ENCODE measurements at places on chromosomes 13 and 19. TPM values are rescaled to one million over a fixed set of nuclear protein-coding genes. Genes with fewer than 3 reads are reported as not detected.

The CYP2F1 gene
- total RNA-seq: not detected

The IFNL1 gene
- not detected for total RNA-seq

The PRX gene
- total RNA-seq: 3.3 TPM

The CLEC4G gene
- not detected for total RNA-seq

The KLK3 gene
- not detected for total RNA-seq

The ZNF888 gene
- 11.4 TPM for total RNA-seq

The CEACAM16 gene
- total RNA-seq: not detected

The LILRA5 gene
- total RNA-seq: 0.36 TPM

The SCEL gene
- total RNA-seq: not detected

The SHC2 gene
- 0.55 TPM for total RNA-seq

The ZMYM5 gene
- total RNA-seq: 25.5 TPM

The RGL3 gene
- not detected for total RNA-seq

The KIR2DL4 gene
- total RNA-seq: not detected

The ZNF471 gene
- total RNA-seq: 1.1 TPM

All from CD4-positive, alpha-beta memory T cell (primary cell).